Natural killer cell treated with Interleukin-12 subunit alpha and Interleukin-12 subunit beta and Interleukin-15 and Interleukin-18, amount 100 ng/mL, for 72 hours (primary cell): ENCODE measurements at places on chromosomes 4 and X. TPM values are rescaled to one million over a fixed set of nuclear protein-coding genes. Genes with fewer than 3 reads are reported as not detected.
A peak's percentile ranks its signal among the peaks of the same experiment; 100 is the strongest.

DNA sequence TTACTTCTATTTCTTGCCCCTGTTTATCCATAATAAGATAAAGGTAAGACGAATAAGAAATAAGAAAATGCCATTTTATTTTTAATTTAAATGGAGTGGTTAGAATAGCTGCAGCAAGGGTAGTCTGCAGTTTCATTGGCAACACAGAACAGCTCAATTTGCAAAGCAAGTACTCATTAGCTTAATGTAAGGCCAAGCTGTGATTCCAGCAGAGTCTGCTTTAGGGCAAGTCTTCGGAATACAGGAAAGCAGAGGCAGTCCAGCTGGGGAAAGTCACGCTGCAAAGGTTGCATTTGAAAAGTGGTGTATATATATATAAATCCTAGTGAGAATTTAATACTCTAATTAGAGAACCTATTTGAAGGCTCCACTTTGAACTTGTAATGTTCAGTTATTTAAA, 59.0 kb downstream of the ANXA10 start:
- DNase-seq = no peak
- H3K4me1 ChIP-seq = no peaks in the 10 kb centered on the region
- H3K27ac ChIP-seq = no peak overlapping the region
- no peak overlapping the region for H3K4me3 ChIP-seq

GRCh38 chr4:2859514-2859913, 15.9 kb downstream of the ADD1 start:
- no peak for DNase-seq
- no peak overlapping the region for H3K4me3 ChIP-seq
- H3K4me1 ChIP-seq = peaks cover 63% of the 10 kb centered on the region
- H3K27me3 ChIP-seq = no peaks in the 10 kb centered on the region
- peaks cover 11% of the 10 kb centered on the region for H3K36me3 ChIP-seq

- H3K27me3 ChIP-seq = peaks cover 8% of the 10 kb centered on the region
- H3K4me3 ChIP-seq = no peak overlapping the region
- H3K4me1 ChIP-seq = no peaks in the 10 kb centered on the region
- DNase-seq = no peak
Measured at GRCh38 chr4:155383541-155383940, 6.8 kb upstream of the MAP9 start.

DNA sequence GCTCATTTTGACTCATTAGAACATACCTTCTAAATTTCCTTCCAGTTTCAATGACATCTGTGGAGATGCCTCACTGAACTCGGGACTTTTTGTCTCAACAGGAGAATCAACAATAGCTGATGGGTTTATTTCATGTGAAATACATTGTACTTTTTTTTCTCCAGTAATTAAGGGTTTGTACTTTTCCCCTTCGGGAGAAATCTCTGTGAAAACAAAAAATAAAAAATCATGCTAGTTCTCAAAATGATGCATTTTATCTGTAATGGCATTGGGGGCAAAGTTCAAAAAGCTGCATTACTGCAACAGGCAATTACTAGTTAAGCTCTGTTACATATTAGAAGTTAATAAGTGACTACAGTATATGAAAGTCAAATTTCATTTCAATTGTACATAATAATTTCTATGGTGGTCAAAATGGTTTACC, 167.3 kb upstream of the SH3RF1 start:
- H3K27me3 ChIP-seq = no peaks in the 10 kb centered on the region
- no peak for DNase-seq
- H3K4me1 ChIP-seq = peaks cover 13% of the 10 kb centered on the region

- no peak for DNase-seq
- no peaks in the 10 kb centered on the region for H3K27me3 ChIP-seq
- H3K36me3 ChIP-seq = no peaks in the 10 kb centered on the region
- no peak overlapping the region for H3K27ac ChIP-seq
Measured at GRCh38 chrX:31522760-31523159, 450.9 kb upstream of the FTHL17 start.

DNA sequence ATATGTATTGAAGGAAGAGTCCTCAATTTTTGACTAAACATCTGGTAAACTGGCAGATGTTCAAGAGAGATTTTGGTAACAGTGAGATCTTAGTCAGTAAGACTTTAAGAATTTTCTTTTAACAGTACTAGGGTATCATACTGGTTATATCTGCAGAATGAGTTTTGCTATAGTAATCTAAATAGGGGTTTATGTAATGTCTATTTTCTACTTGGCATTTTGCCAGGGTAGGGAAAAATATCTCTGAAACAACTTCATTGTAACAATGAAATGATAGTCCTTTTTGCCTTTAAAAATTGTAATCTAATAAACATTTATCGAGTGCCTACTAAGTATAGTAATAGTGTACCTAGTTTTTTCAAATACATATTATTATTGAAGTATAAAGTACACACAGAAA, 32.1 kb downstream of the XK start:
- H3K36me3 ChIP-seq = peaks cover 6% of the 10 kb centered on the region
- H3K4me3 ChIP-seq = no peak overlapping the region
- H3K27me3 ChIP-seq = peaks cover 6% of the 10 kb centered on the region
- H3K4me1 ChIP-seq = no peaks in the 10 kb centered on the region
- no peak overlapping the region for H3K27ac ChIP-seq
- no peak for DNase-seq

DNA sequence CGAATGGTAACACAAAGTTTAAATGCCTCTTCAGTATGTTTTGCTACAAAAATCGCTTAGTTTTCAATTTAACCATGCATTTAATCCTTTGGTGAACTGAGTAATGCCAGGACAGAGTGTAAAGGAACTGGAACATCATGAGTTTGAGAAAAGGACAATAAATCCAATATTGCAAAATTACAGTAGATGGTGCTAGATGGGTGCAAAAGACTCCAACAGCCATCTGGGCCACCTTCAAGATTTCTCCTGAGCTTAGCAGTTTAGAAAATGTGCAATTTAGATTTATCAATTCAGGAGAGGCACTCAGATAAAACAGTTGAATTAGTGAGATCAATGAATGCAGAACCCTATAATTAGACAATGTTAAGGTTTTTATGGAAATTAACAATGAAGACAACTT, 33.2 kb upstream of the MID1IP1 start:
- H3K36me3 ChIP-seq = no peaks in the 10 kb centered on the region
- peaks cover 16% of the 10 kb centered on the region for H3K27me3 ChIP-seq
- no peak overlapping the region for H3K4me3 ChIP-seq
- no peaks in the 10 kb centered on the region for H3K4me1 ChIP-seq

DNA sequence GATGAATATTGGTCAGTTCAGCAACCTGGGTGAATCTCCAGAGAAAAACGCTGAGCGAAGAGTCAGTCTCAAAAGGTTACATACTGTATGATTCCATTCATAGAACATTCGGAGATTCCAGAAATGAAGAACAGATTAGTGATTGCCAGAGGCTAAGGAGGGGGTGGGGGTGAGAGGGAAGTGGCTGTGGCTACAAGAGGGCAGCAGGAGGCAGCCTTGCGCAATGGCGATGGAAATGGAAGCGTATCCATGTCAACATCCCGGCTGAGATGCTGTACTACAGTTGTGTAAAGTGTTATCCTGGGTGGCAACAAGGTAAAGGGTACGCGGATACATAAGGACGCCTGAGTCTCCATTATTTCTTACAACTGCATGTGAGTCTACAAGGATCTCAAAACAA, 18.0 kb downstream of the LYAR start:
- H3K4me3 ChIP-seq = no peak overlapping the region
- H3K4me1 ChIP-seq = peaks cover 39% of the 10 kb centered on the region
- no peak overlapping the region for H3K27ac ChIP-seq
- DNase-seq = no peak
- H3K36me3 ChIP-seq = peaks cover 21% of the 10 kb centered on the region

DNA sequence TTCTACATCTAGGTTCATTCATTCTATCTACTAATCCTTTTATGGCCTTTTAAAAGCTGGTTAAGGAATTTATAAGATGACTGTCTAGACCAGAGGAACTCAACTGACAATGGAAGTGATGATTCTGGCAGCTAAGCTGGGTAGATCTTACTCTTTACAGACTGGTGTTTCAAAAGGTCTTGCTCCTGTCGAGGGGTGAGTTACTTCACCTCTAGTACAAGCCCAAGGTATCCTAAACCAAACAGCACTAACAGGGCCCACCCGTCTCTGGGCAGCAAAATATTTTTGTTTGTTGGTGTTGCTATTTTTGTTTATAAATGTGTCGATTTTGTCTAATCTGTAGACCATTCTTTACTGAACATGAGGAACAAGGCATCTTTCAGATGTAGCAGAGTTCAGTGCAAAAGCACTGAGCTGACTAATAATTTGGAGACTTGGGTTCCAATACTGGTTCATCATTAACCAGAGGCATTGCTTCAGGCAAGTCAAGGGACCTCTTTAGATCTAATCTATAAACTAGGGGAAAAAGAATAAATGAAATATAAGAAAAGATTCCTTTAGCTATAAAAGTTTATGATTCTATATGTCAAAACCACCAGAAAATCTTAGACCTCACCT, 90.3 kb upstream of the FRG1 start:
- H3K4me3 ChIP-seq = no peak overlapping the region
- H3K4me1 ChIP-seq = no peaks in the 10 kb centered on the region
- DNase-seq = no peak
- peaks cover 4% of the 10 kb centered on the region for H3K36me3 ChIP-seq

DNA sequence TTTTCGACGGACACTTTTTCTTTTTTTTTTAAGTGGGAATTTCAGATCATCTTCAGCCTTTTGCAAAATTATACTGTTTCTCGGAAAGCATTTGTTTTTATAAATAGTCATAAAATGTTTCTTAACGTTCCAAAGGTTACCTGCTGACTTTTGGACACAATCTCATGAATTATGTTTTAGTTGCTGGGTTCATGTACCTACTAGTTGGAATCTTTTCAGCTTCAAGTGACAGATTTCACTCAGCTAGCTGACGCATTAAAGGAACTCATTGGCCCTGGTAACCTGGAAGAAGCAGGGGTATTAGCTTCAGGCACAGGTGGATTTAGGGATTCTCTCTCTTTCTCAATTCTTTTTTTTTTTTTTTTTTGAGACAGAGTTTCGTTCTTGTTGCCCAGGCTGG, 66.5 kb downstream of the TMEM131L start:
- DNase-seq = no peak
- H3K4me3 ChIP-seq = no peak overlapping the region
- peak overlapping the region; percentile 82 for H3K27ac ChIP-seq
- peaks cover 69% of the 10 kb centered on the region for H3K4me1 ChIP-seq
- H3K36me3 ChIP-seq = no peaks in the 10 kb centered on the region
- H3K27me3 ChIP-seq = no peaks in the 10 kb centered on the region

DNA sequence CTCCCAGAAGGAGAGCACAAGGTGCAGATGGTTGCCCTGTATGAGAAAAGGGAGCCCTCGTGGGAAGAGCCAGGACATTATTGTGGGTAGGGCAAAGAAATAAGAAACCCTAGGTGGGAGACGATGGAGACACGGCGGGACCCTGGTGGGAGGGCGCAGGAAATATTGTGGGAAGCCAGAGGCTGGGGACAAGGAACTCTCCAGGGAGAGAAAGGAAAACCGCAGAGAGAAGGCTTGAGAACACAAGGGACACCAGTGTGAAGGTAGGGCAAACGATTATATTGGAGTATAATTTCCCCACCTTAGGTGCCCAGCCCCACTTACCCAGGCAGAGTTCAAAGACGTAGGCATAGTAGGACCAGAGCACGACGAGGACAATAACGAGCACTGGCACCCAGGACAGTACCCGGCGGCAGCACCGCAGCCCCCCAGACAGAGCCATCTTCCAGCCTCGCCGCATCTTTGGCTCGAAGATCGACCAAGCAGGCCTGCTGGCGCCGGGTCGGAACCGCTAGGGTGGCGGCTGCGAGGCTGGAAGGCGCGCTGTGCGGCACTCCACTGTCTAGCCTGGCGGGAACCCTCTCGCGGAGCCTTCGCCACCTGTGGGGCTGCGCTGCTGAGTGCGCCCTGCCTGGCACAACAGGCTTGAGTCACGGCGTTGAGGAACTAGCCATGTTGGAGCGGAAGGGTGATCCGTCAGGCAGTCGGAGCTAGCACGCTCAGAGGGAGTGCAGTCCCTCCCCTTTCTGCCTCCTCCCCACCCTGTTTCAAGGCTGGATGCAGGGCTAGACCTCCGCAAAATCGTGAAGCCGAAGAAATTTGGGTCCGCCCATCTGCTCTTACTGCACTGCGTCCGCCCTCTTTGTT, at the start of gene ZDHHC15:
Gene ZDHHC15 (minus strand): TSS at position 473 of the 867 bp plus-strand sequence. CDS start 13 bp downstream, at position 460.
- peak within 1 kb of the TSS; percentile 62 for H3K4me3 ChIP-seq
- H3K36me3 ChIP-seq = no peaks in the 10 kb centered on the region
- peaks cover 32% of the 10 kb centered on the region for H3K27me3 ChIP-seq
- H3K27ac ChIP-seq = no peak within 1 kb of the TSS

DNA sequence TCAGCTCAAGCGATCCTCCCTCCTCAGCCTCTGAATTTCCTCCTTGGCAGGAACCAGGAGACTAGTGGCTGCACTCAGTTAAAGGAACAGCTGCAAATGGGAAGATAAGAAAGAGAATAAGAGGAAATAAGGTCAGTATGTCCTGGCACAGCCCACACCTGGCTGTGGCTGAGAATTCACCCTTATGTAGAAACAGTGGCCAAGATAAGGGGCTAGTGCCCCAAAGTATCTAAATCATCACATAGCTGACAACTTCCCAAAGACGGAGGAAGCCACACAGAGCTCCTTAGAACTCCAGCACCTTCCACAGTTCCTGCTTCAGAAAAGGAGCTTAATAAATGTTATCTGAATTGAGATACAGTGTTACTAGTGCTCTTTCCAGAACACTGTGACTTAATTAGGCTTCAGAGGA, 2.3 kb upstream of the CHIC2 start:
- H3K27ac ChIP-seq = no peak overlapping the region
- no peaks in the 10 kb centered on the region for H3K36me3 ChIP-seq

- H3K27me3 ChIP-seq = no peaks in the 10 kb centered on the region
- no peak overlapping the region for H3K4me3 ChIP-seq
- no peaks in the 10 kb centered on the region for H3K4me1 ChIP-seq
- no peak overlapping the region for H3K27ac ChIP-seq
- no peaks in the 10 kb centered on the region for H3K36me3 ChIP-seq
Measured at GRCh38 chr4:188138227-188138626, 1.0 kb upstream of the TRIML1 start.

GRCh38 chrX:17923546-17923945, 62.4 kb upstream of the RAI2 start:
- no peaks in the 10 kb centered on the region for H3K36me3 ChIP-seq
- no peak overlapping the region for H3K27ac ChIP-seq
- H3K4me3 ChIP-seq = no peak overlapping the region
- no peaks in the 10 kb centered on the region for H3K4me1 ChIP-seq

GRCh38 chr4:53693408-53693807, 102.1 kb upstream of the LNX1 start:
- DNase-seq = no peak
- H3K27ac ChIP-seq = no peak overlapping the region
- peaks cover 15% of the 10 kb centered on the region for H3K27me3 ChIP-seq

GRCh38 chrX:118730500-118731247, 3.3 kb downstream of the IL13RA1 start:
- peaks cover 28% of the 10 kb centered on the region for H3K27me3 ChIP-seq
- H3K27ac ChIP-seq = no peak overlapping the region
- no peak for DNase-seq
- no peak overlapping the region for H3K4me3 ChIP-seq
- H3K4me1 ChIP-seq = peaks cover 14% of the 10 kb centered on the region

Gene TBL1X
- 37.9 TPM for total RNA-seq

Gene RTL5
- total RNA-seq = 0.75 TPM

Gene AKAP14
- total RNA-seq = not detected

Gene TLR1
- 15.5 TPM for total RNA-seq

Gene PRDM8
- 12.3 TPM for total RNA-seq

Gene TIMP1
- 12.5 TPM for total RNA-seq

Gene INTS6L
- total RNA-seq = 20.5 TPM

Gene SSX3
- not detected for total RNA-seq

Gene ARSD
- total RNA-seq = 17.0 TPM
